DMS153 (cell line): ENCODE measurements at places on chromosomes 1 and 21.

GRCh38 chr1:67149179-67149770, 14.5 kb upstream of the C1orf141 start:
- peak; percentile 54 for DNase-seq

- DNase-seq, result no peak
These were observed 56.0 kb upstream of the CNIH3 start for GRCh38 chr1:224559981-224560728.

DNA sequence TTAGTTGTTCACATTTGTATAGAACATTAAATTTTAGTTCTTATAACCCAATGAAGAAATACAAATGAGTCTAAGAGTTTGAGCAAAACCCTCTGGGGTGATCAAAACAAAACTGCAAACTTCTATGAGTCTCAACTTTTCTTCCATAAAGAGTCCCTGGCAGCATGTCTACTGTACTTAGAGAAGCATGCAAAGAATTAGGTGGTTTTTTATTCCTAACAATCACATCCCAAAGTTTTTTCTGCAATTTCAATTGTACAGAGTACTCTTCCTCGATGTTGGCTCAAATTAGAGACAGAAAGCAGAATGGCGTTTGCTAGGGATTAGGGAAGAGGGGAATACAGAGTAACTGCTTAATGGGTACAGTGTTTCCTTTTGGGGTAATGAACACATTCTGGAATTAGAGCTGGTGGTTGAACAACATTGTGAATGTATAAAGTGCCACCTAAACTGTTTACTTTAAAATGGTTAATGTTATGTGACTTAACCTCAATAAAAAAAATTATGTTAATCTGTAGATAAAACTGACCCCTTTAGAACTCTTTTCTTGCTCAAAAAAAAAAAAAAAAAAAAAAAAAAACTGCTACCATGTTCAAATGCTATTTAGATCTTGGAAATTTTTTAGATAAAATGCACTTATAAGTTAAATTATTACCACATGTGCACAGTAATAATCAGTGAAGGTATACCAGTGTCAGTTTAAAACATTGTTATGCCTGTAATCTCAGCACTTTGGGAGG, 4.8 kb downstream of the RC3H1 start:
- no peak for DNase-seq

GRCh38 chr1:93906480-93906879, 2.8 kb downstream of the GCLM start:
- DNase-seq, result no peak

DNA sequence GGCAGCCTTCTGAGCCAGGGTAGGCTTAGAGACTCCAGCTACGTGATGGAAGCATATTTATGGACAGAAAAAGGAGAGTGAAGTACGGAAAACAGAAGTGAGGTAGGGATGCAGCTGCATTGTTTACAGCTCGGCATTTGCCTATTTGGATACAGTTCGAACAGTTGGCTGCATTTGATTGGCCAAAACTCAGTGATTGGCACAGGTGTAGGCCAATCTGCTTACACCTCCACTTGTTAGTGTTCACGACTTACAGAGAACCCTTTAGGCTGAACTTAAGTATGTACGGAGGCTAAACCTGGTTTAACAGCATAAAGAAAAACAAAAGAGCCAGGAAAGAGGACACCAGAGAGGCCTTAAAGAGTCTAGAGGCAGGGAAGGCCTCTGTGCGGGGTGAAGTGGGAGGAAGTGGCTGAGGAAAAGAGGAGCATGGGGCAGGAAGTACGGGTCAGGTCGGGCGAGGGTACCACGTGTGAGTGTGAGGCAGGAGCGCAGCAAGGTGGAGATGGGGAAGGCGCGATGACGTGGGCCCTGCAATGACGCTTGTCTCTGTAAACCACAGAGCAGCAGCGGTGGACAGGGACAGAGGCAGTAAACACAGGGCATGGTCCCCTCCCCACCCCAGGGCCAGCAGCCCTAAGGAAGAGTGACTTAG, 32.0 kb downstream of the RSPH1 start:
- DNase-seq, result peak; percentile 94

DNA sequence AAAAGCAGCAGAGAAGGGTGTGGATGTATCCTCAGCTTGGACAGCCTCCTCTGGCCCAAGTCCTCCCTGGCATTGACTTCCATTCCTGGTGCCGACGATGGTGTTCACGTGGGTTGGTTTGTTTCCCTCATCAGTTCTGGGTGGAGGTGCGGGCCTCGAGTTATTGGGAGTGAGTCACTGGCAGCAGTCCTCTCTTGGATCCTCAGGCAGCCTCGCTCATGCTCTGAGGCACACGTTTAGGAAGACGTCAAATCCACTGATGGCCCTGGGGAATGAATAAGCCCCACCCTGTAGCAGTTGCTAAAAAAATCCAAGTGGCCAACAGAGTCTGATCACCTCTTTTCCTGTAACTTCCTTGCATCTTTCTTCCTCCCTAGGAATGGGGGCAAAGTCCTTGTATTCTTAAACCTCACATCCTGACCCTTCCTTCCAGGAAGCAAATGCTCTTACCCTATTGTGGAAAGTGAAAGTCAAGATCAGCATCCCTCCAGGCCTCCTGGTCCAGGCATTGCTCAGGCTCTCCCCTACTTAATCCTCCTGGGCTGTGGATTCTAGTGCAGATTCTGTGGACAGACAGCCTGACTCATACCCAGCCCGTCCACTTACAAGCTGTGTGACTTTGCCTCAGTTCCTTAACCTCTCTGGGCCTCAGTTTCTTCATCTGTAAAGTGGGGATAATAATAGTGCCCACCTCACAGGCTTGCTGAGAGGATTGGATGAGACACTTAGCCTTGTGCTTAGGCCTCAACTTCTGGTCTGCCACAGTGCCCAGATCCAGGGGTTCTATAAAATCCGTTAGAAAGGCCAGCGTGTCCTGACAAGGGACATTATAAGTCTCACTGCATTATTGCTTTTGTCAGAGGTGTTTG, 111.1 kb downstream of the TLR5 start:
- no peak for DNase-seq

- DNase-seq, result peak; percentile 32
These were observed 11.0 kb upstream of the RNU1-3 start for GRCh38 chr1:16677552-16678431.

DNA sequence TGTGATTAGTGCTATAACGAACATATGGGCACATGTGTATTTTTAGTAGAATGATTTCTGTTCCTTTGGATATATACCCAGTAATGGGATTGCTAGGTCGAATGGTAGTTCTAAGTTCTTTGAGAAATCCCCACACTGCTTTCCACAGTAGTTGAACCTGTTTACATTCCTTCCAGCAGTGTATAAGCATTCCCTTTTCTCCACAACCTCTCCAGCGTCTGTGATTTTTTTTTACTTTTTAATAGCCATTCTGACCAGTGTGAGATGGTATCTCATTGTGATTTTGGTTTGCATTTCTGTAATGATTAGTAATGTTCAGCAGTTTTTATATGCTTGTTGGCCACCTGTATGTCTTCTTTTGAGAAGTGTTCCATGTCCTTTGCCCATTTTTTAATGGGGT, 81.8 kb upstream of the SLC44A3 start:
- DNase-seq, result no peak

DNA sequence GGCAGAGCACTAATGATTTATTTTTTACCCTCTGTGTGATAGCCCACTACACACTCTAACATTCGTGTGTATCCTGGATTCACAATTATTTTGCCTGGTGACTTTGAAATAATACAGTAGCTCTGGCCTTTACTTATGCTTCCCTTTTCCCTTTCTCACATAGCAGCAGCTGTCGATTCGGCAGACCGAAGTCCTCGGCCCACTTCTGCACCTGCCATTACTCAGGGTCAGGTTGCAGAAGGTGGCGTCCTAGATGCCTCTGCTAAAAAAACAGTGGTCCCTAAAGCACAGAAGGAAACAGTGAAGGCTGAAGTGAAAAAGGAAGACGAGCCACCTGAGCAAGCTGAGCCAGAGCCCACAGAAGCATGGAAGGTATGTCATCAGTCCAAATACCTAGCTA, 70.8 kb downstream of the TMEM200B start:
- no peak for DNase-seq

GRCh38 chr1:118826669-118827068, 161.5 kb downstream of the TBX15 start:
- DNase-seq, result peak; percentile 15

DNA sequence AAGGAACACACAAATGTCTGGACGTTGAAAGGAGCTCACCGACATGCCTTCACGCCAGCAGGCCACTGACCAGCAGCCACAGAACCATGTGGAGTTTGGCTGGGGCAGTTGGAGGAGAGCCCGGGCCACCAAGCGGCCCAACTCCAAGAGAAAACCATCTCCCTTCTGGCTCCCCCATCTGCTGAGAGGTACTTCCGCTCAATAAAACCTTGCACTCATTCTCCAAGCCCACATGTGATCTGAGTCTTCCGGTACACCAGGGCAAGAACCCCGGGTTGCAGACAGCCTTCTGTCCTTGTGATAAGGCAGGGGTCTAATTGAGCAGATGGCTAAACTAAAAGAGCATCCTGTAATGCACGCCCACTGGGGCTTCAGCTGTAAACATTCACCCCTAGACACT, 24.4 kb downstream of the RGS4 start:
- no peak for DNase-seq

GRCh38 chr1:210332719-210333398, 4.2 kb downstream of the HHAT start:
- DNase-seq, result peak; percentile 59

GRCh38 chr21:46559291-46559983, 45.4 kb downstream of the S100B start:
- DNase-seq, result no peak

DNA sequence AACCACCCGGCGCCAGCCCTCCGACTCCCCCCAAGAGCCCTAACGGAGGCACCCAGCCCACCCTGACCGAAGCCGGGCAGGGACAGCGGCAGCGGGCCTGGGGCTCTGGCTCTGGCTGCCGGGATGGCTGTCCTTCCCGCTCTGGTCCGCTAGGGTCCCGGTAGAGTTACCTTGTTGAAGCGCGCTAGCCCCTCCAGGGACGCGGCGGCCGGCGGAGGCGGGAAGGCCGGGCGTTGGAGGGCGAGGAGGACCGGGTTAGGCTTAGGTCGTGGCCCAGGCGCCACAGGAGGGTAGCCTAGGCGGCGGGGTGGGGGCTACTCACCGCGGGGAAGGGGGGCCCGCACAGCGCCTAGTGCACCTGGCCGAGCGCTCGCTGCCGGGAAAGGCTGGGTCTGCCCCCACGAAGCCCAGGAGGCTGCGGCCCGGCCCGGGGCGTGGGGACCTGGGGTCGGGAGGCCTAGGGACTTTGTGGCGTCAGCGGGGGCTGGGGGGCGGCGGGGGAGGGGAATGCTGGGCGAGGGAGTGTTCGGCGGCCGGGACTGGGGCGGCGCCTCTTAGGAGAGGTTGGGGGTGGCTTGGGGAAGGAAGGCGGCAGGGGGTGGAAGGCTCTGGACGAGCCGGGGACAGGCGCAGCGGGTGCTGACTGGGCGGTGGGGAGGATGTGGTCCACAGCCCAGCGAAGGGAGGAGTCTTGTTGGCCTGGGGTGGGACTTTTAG, at the start of gene TRIM17:
TSS of gene TRIM17 (minus strand) at position 645 of the 717 bp plus-strand sequence. CDS start 1,789 bp downstream, outside the sequence.
- DNase-seq, result peak; percentile 26

DNA sequence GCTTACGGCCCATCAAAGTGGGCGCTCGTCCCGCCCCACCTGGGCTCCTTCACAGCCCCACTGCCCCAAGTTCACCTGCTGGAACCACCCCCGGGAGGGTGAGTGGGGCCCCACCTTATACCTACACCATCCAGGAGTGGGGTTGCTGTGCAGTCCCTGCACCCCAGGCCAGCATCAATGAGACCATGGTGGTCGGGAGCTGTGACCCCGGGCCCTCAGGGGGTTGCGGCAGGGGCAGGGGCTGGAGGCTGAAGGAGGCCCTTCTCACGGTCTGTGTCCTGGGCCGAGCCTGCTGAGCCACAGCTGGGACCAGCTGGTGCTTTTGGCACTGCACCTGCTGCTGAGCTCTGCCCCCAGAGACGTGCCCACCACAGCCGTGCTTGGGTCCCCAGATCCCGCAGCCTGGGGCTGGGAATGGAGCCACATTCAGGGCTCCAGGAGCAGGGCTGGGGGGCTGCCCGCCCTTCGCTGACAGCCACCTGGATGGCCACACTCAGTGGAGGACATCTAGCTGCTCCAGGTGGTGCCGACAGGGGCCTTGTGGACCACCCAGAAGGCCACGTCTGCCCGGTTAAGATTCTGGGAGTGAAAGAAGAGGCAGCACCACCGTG, 17.4 kb downstream of the ACTRT2 start:
- DNase-seq, result no peak

DNA sequence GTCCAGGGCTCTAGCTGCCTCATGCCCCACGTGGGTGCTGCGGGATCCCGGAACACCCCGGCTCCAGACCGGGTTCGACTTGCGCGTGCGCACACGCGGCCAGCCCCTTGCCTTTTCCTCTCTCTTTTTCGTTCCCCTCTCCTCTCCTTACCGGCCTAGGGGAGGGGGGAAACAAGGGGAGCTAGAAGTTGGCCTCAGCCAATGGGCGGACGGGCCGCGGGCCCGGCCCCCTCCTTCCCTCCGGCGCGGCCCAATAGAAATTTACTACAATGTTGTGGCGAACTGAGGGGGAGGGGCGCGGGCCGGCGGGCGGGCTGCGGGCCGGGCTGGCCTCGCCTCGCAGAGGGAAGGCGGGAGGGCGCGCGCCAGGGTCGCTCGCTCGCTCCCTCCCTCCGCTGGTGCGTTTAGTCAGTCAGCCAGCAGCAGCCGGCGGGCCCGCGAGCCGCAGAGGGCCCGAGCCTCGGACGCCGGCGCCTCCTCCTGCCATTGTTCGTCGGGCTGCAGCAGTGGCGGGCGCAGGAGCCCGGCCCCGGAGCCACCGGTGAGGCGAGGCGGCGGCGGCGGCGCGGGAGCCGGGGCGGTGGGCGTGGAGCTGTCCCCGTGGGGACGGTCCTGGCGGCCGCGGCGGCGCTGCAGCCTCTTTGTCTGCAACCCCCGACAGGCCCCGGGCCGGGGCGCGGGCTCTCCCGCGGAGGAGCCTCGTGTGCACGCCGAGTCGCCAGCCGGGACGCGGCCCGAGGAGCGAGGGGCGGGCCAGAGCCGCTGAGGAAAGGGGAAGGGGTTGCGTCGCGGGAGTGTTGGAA, at the start of gene EPB41:
TSS of gene EPB41 (plus strand) at position 342 of the 803 bp plus-strand sequence. CDS start 72,869 bp downstream, outside the sequence.
- DNase-seq, result peak; percentile 100
